ENCODE measurements at places on chromosomes 2 and 18.

- DNase-seq: peak; percentile 10
These were observed 363.5 kb downstream of the GRB14 start for GRCh38 chr2:164257742-164258141.

DNA sequence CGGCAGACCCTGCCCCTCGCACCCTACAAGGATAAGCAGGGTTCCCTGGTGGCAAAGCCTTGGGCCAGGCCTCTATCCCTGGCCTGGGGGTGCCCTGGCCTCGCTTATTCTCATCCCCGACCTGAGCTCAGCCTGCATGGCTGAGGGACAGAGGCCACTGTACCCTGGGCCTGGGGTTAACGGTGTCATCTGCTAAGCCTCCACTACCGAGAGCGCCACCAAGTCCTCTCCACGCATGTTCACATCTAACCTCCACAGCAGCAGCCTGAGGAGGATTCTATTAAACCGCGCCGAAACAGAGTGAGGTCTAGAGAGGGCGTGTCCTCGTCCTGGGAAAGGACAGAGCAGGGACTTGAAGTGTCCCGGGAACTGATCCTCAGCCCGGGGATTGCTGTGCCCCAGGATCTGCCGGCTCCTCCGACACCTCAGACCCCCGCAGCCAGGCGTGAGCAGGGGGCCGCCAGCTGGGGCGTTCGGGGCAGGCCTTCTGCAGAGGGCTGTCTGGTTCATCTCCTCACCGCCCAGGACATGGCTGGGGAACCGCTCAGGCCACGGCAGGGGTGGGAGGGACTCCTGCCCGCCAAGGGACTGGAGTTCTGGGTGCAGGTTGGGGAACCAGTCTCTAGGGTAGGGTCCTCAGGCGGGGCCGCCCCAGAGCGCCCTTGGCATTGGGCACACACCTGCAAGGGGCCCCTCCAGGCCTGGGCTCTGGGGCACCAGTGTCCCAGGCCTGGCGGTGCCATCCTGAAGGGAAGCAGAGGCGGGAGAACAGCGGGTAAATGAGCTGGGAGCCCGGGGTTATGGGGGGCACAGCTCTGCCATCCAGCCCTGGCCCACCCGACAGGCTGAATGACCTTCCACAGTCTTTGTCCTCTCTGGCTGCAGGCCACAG lies 68.0 kb upstream of the SMAD7 start:
- no peak for DNase-seq

DNA sequence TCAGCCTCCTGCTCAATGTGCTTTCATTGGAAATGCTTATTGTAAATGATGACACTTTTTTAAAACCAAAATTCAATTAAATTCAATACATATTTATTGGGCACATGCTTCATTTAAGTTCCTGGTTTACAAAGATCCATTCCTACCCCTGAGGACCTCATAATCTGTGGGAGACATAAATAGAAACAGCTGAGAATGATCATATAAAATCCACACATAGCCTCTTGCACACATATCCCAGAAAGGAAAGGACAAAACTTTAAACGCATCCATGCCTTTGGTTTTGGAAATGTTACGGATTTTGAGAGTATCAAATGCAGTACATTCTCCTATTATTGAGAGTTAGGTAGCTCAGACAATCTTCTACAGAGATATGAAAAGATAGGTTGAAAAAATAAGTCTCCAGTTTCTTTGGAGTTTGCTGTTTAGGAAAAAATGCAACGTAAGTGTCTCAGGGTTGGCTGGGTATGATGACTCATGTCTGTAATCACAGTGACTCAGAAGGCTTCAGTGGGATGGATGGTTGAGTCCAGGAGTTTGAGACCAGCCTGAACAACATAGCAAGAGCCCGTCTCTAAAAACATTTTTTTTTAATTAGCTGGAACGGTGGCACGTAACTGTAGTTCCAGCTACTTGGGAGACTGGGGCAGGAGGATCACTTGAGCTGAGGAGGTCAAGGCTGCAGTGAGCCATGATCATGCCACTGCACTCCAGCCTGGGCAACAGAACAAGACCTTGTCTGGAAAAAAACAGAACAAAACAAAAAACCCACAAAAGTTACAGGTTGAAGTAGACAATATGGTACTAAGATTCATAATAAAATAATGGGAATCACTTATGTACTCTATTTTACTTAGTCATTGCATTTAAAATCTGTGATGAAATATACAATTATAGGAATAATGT lies 3.9 kb upstream of the PRELID3A start:
- DNase-seq: peak; percentile 82

DNA sequence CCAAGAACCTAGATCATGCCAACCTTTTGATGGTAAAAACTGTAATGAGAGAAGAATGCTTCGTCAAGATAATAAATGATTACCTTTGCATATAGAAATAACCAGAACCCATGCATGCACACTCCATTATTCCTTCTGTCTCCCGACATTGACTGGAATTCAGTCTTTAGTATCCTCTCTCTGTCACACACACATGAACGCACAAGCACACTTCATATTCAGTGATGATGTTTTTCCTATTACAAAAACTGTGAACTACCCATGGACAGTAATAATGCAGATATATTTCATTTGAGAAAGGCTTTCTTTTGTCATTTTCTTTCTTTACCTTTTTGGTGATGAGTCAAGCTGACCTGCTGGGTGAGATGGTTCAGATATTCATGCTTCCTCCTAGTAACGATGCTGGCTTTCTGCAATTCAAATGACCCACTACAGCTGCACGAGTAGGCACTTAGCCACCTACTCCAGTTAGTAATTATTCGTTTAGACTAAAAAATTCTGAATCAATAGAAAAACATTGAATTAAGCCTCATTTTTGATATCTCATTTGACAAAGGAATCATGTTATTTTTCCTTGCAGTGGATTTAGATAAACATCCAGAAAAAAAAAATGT lies 382.2 kb downstream of the TGIF1 start:
- DNase-seq: peak; percentile 33

DNA sequence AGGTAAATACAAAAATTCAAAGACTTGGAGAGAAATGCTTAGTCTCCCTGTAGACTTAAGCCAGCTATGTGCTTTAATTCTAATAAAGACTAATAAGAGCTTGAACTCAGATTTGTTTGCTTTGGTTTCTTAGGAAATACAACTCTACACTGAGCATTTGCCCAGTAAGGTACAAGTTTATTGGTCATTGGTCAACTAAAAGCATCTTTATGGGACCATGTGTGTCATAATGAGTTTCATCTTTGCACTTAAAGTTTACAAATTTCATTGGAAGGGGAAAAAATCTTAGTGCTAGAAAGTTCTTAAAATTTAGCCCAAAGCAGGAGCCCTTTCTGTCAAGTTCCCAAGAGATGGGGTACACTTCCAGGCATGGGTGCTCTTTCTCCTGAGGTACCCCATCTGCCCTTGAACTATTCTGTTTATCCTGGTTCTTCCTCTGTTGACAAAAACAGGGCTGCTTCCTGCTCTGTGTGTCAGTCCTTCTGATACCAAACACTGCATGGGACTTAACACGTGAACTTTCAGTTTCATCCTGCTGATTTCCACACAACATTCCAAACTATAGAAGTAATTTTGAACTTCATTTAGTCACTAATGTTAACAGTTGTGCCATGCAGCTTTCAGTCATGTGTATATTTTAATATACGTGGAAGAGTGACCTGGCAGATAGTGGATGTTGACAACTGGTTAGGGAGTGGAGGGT lies 200.2 kb downstream of the TPGS2 start:
- no peak for DNase-seq

DNA sequence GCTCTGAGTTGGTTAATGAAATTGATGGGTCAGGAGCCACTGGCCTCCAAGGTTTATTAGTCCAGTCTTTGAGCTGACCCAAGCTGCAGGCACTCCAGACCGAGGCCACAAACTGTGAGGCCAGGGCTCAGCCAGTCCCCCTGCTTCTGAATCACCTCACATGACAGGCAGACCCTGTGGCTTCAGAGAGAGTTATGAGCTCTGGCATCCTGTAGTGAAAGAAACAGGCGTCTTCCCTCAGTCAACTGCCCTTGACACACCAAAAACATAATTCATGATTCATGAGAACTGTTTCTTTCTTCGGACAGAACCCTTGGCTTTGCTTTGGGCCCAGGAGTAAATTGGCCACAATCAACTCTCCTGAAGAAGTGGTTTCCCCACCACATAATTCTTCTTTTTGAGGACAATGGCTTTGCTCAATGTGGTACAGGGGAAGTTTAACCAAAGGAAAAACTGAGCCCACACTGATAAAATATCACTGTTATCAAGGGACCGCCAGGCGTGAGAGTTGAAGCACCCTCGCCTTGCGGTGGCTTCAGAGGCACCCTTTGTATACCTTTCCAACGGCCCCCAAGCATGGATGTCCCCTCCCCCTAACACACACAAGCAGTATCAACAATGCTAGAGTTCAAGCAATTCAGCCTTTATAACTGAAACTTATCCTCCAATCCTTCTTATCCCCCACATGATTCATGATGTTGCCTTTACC lies 226.9 kb downstream of the CYRIA start:
- no peak for DNase-seq

- DNase-seq: no peak
These were observed 383 bp upstream of the ATP5MC3 start for GRCh38 chr2:175181877-175182308.

Measured in DMS53 (cell line).